ENCODE measurements at places on chromosomes 5 and 9. TPM values are rescaled to one million over a fixed set of nuclear protein-coding genes. Genes with fewer than 3 reads are reported as not detected.
A peak's percentile ranks its signal among the peaks of the same experiment; 100 is the strongest.

Gene ALDH7A1
- 50.0 TPM for total RNA-seq

Gene SH3RF2
- 35.1 TPM for total RNA-seq

- DNase-seq, result no peak
These were observed 335.8 kb upstream of the DAB2 start for GRCh38 chr5:39760385-39761198.

- peak; percentile 67 for DNase-seq
These were observed 36.4 kb downstream of the RASGEF1C start for GRCh38 chr5:180172447-180173197.

- no peak for DNase-seq
These were observed 10.4 kb upstream of the CXCL14 start for GRCh38 chr5:135589152-135589551.

DNA sequence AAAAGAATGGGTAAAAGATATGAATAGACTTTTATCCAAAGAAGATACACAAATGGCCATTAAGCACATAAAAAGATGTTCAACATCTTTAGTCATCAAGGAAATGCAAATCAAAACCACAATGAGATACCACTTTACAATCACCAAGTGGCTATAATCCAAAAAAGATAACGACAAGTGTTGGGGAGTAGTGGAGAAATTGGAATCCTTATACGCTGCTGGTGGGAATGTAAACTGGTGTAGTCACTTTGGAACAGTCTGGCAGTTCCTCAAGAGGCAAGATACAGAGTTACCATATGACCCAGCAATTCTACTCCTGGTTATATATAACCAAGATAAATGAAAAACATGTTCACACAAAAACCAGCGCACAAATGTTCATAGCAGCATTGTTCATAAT, 234.9 kb downstream of the SPATA31D1 start:
- no peak for DNase-seq

DNA sequence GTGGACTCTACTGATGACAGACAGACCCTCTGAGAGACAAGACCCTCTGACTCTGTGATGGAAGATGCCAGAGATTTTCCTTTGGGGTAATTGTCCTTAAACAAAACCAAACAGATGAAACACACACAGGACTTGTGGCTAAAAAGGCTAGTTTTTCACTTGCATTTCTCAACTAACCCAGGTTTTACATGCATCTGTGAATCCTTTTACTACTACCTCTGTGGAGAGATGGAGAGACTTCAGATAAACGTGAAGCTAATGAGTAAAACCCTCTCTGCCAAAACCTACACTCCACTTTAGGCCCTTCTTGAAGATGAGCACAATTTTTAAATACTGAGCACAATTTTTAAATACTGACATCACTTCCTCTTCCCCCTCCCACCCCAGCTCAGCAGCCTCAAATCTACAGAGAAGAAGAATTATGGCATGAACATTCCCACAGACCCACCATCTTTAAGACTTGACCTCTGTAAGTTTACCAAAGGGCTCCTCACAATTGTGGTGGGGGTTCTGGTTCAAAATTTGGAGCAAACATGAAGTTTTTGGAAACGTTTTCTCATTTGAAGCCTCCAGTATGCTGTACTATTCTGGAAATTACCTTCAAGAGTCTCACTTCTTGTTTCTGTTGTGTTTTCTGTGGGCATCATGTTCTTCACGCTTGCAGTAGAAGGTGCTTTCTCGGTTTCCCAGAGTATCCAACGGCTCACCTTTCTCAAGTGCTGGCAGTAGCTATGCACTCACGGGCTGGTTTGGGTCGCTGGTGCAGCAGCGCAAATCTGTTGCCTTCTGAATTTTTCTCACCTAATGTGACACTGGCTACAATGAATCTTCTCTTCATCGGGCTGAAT, 42.7 kb downstream of the ACER2 start:
- no peak for DNase-seq

- no peak for DNase-seq
These were observed 93.9 kb upstream of the EDIL3 start for GRCh38 chr5:84478603-84479002.

DNA sequence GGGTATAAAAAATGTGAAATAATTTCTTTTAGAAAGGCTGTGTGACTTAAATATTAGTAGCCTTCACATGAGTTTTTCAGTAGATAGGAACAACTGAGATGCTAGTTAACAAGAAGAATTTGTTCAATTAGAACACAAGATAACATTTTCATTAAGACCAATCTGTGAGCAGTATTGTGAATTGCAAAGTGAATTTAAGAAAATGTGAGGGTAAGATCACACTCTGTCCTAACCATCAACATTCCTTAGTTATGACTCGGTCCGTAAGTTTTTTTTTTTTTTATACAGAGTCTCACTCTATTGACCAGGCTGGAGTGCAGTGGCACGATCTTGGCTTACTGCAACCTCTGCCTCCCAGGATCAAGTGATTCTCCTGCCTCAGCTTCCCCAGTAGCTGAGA, 180.2 kb upstream of the EGFLAM start:
- no peak for DNase-seq

- peak; percentile 57 for DNase-seq
These were observed 19.7 kb downstream of the DNAJA1 start for GRCh38 chr9:33044677-33045282.

DNA sequence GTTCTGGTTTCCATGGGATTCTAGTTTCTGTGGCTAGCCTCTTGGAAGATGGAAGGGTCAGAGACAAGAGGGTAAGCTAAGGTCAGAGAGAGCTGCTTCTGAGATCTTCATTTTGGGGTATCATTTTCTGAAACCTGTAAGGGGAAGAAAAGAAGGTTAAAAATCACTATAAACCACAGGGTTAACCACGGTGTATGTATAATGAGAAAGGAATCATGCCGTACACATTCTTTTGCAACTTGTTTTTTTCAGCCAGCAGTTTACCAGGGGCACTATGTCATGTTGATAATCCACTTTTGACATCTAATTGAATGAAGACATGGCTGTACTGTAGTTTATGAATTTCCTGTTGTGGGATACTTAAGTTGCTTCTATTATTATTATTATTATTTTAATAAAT, 164.4 kb downstream of the FOCAD start:
- no peak for DNase-seq

DNA sequence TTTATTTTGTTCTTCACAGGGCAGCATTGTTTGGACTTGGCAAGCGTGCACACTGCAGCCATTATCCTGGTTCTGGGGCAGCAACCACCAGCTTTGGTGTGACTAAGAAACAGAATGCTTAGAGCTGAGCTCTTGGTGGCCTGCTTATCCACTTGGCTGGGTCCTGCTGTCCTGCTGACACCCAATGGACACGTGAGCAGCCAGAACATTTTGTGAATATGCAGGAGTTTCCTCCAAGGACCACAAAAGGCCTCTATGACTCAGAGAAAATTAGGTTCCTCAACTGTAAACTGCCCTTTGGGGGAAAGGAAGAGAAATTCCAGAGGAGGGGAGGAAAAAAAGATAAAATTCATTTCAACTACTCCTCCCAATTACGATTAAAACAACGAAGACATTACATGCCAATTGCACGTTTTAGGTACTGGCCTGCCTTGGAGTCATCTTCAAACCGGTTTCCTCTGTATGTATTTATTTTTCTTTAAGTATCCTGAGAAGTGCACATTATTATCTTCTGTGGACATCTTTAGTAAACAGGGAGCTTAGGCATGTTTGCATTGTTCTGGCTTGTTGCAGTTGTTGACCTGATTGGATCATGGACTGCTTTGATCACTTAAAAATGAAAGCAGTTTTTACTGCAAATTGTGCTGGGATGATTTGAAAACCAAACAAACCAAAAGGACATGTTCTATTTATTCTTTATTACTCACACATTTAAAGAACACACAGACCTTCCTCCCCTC, 82.3 kb upstream of the TLE4 start:
- peak; percentile 33 for DNase-seq

- DNase-seq, result no peak
These were observed 15.7 kb upstream of the GSN start for GRCh38 chr9:121252104-121252851.

DNA sequence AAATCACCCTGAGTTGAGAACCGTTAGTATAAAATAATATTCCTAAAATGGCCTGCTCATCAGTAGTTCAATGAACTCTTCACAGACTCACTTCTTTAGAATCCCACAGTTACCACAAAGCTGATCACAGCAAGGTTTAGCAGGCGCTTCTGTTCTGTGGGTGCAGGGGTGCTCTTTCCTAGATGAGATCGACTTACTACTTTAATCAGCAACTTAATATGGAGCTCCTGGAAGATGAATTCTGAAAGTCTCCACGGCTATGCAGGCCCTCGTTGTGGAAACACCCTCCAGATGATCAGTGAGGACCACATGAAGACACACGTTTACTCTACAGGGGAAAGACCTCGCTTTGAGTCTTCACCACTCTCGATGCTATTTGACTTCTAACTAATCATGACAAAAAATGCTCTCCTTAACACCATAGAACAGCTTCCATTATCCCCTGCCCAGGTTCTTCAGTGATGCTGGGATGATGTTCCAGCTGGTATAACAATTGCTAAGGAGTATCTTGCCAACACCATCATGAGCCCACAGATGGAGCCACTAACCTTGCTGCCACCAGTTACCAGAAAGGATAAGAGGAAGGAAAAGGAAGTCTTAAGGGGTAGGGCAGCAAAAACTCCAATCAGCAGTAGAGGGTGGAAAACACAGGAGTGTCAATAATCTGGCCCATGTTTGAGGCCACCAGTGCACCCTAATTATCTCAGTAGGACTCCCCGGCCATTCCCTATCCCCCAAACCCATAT, 17.9 kb upstream of the GPX8 start:
- DNase-seq, result no peak

DNA sequence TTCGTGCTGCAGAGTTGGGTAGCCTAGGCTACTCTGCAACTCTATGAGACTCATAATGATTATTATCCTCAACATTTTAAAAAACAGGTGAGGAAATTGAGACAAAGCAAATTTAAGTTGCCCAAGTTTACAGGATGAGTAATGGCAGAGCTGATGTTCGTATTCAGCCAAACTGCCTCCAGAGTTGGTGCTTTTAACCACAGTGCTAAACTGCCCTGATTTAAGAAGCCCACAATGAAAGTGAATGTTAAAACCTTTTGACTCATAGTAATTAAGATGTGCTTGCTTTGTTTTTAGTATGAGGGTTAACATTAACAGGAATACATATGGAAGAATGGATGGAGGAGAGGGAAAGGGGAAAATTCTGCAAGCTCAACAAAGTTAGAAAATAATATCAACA, 15.9 kb upstream of the GABRB2 start:
- no peak for DNase-seq
